ENCODE measurements at places on chromosomes 1 and 21. TPM values are rescaled to one million over a fixed set of nuclear protein-coding genes. Genes with fewer than 3 reads are reported as not detected.
A peak's percentile ranks its signal among the peaks of the same experiment; 100 is the strongest.

EPRS1 gene
- 301 TPM for total RNA-seq

CYP4A11 gene
- total RNA-seq = not detected

CELA3A gene
- total RNA-seq = not detected

FNDC10 gene
- total RNA-seq = 1.9 TPM

MAP3K6 gene
- 6.5 TPM for total RNA-seq

PPM1J gene
- total RNA-seq = 0.75 TPM

ZNF281 gene
- 10.8 TPM for total RNA-seq

TPR gene
- 151 TPM for total RNA-seq

LCE1E gene
- total RNA-seq = not detected

OR2M5 gene
- total RNA-seq = not detected

DNA sequence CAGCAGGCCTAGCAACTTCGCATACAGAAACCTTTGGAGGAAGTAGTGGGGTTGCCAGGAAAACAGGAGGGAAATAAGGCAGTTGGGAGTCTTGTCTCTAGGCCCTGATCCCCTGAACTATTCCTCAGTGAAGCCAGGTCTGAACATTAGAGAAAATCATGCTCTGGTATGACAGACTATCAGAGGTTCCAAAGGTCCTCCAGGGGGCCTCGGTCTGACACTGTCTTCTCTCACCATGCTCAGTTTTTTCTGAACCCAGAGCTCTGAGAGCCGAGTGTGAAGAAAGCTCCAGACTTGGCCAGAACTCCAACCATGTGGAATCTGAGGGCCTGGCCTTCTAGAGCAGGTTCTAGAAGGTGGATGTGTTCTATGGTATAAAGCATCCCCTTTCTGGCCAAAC is 4.0 kb downstream of the TOMM40L start:
- no peak overlapping the region for H3K27ac ChIP-seq
- no peak overlapping the region for H3K4me3 ChIP-seq
- peaks cover 27% of the 10 kb centered on the region for H3K4me1 ChIP-seq
- H3K27me3 ChIP-seq = no peaks in the 10 kb centered on the region

GRCh38 chr21:24225431-24225830 is 1381.8 kb downstream of the MRPL39 start:
- no peak for DNase-seq
- no peaks in the 10 kb centered on the region for H3K27me3 ChIP-seq
- no peaks in the 10 kb centered on the region for H3K4me1 ChIP-seq
- H3K27ac ChIP-seq = no peak overlapping the region
- H3K4me3 ChIP-seq = no peak overlapping the region
- no peaks in the 10 kb centered on the region for H3K36me3 ChIP-seq

GRCh38 chr1:7922301-7922700 is 18.3 kb downstream of the TNFRSF9 start:
- no peak overlapping the region for H3K27ac ChIP-seq
- DNase-seq = no peak
- no peaks in the 10 kb centered on the region for H3K27me3 ChIP-seq
- H3K4me1 ChIP-seq = peaks cover 20% of the 10 kb centered on the region

DNA sequence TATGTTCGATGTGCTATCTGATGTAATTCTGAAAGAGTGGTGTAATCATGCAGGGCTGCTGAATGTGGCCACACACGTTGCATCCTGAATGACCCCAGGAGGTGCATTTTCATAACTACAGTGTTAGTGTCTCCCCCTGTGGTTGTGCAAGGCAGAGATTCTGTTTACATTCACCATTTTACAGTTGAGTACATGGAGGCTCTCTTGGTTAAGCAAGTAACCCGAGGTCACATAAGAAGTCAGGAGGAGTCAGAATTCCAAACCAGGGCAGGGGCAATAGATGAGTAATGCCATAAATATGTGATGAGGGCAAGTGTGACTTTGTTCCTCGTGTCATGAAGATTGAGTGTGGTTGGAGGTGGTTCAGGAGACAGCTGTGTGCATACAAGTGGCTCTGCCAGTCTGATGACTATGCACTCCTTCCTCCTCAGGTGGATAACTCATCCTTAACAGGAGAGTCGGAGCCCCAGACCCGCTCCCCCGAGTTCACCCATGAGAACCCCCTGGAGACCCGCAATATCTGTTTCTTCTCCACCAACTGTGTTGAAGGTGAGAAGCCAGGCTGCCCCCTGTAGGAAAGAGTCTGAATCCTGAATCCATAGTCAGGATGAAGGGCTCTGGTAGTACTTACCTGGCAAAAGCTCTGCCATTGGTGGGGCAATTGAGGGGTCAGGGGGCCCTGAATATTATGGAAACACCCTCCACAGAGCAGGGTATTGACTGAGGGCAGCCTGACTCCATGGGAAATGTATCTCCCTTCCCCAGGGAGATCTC is 9.3 kb downstream of the ATP1A2 start:
- H3K27me3 ChIP-seq = peaks cover 2% of the 10 kb centered on the region
- H3K4me1 ChIP-seq = no peaks in the 10 kb centered on the region
- no peak overlapping the region for H3K27ac ChIP-seq
- DNase-seq = no peak
- no peak overlapping the region for H3K4me3 ChIP-seq

DNA sequence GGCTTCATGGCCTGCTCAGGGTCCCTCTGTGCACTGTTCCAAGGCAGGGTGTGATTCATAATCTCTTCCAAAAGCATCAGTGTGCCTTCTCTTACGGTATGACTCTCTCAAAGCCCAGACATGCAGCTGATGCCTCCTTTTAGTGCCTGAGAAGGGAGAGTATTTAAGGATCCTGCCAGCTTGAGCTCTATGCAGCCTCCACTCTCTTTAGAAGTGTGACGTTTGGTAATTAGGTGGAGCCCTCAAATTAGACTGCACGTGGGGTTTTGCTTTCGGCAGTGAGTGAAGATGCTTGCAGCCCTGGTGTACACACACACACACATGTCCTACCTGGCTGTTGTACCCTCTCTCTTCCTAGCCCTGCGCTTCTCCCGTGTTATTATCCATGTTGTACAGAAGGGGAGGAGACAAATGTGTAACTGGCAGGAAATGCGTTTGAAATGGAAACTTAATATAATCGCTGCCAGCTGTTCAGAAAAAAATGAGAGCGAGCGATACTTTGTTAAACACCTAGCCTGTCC is 2.6 kb upstream of the C1orf174 start:
- peaks cover 16% of the 10 kb centered on the region for H3K36me3 ChIP-seq
- H3K27me3 ChIP-seq = no peaks in the 10 kb centered on the region
- H3K27ac ChIP-seq = peak overlapping the region; percentile 98
- DNase-seq = peak; percentile 57

GRCh38 chr1:40425198-40425597 is 25.1 kb upstream of the ZFP69B start:
- no peaks in the 10 kb centered on the region for H3K27me3 ChIP-seq
- H3K4me3 ChIP-seq = no peak overlapping the region
- H3K36me3 ChIP-seq = peaks cover 57% of the 10 kb centered on the region
- H3K27ac ChIP-seq = no peak overlapping the region

DNA sequence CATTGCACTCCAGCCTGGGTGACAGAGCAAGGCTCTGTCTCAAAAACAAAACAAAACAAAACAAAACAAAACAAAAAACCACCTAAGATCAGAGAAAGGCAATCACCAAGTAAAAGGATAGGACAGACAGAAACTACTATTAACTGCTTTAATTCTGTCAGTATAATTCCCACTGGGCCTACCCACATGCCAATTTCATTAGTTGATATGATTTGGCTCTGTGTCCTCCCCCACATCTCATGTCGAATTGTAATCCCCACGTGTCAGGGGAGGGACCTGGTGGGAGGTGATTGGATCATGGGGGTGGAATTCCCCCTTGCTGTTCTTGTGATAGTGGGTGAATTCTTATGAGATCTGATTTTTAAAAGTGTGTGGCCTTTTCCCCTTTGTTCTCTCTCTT is 27.2 kb upstream of the CAPZB start:
- H3K36me3 ChIP-seq = no peaks in the 10 kb centered on the region
- no peak overlapping the region for H3K4me3 ChIP-seq
- no peak overlapping the region for H3K27ac ChIP-seq
- no peak for DNase-seq
- H3K27me3 ChIP-seq = no peaks in the 10 kb centered on the region

GRCh38 chr1:42783092-42783491 is 1.7 kb upstream of the TMEM269 start:
- peaks cover 27% of the 10 kb centered on the region for H3K36me3 ChIP-seq
- DNase-seq = no peak
- no peaks in the 10 kb centered on the region for H3K27me3 ChIP-seq
- peaks cover 12% of the 10 kb centered on the region for H3K4me1 ChIP-seq
- no peak overlapping the region for H3K4me3 ChIP-seq
- no peak overlapping the region for H3K27ac ChIP-seq

GRCh38 chr1:208041505-208041904 is 130.6 kb upstream of the CD34 start:
- no peaks in the 10 kb centered on the region for H3K36me3 ChIP-seq
- H3K27me3 ChIP-seq = no peaks in the 10 kb centered on the region
- H3K4me1 ChIP-seq = peaks cover 5% of the 10 kb centered on the region
- no peak for DNase-seq
- no peak overlapping the region for H3K4me3 ChIP-seq
- H3K27ac ChIP-seq = no peak overlapping the region

- H3K4me3 ChIP-seq = no peak overlapping the region
- H3K27ac ChIP-seq = no peak overlapping the region
- H3K36me3 ChIP-seq = peaks cover 6% of the 10 kb centered on the region
- no peaks in the 10 kb centered on the region for H3K27me3 ChIP-seq
Measured at GRCh38 chr21:45737485-45738166, 94.1 kb downstream of the PCBP3 start.

GRCh38 chr1:88773540-88774150 is 89.6 kb downstream of the PKN2 start:
- H3K27me3 ChIP-seq = no peaks in the 10 kb centered on the region
- peaks cover 57% of the 10 kb centered on the region for H3K36me3 ChIP-seq
- peaks cover 23% of the 10 kb centered on the region for H3K4me1 ChIP-seq
- peak overlapping the region; percentile 86 for H3K27ac ChIP-seq

- no peaks in the 10 kb centered on the region for H3K27me3 ChIP-seq
- peak; percentile 17 for DNase-seq
- H3K4me1 ChIP-seq = peaks cover 3% of the 10 kb centered on the region
- H3K4me3 ChIP-seq = no peak overlapping the region
Measured at GRCh38 chr1:66246351-66247269, 287.3 kb upstream of the SGIP1 start.

DNA sequence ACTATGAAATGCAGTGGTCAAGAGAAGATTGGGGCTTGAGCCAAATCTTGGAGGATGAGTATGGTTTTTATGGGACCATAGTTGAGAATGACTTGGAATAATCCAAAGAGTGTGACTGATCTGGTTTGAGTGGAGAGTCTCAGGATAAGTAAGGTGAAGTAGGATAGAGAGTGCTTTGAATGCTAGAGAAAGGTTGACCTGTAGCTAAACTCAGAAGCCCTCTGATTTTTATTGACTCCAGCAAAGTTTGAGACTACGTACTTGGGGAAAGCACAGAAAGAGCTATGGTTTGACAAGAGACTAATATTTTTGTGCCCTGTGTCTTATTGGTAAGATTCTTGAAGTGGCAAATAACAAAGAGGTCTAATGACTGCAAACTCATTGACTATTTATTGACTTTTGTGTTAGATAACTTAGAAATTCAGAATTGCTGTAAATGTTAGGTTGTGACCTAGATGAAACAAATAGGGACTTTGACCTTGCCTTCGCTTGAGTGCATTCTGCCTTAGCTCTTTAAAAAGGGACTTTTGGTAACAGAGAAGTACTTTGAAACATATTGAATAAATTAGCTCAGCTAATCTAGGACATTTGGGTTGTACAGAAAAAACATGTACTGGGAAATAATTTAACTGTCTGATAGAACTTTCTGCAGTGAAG is 35.1 kb downstream of the UAP1 start:
- no peak overlapping the region for H3K4me3 ChIP-seq
- DNase-seq = no peak
- H3K36me3 ChIP-seq = peaks cover 37% of the 10 kb centered on the region
- H3K4me1 ChIP-seq = no peaks in the 10 kb centered on the region
- no peak overlapping the region for H3K27ac ChIP-seq
- no peaks in the 10 kb centered on the region for H3K27me3 ChIP-seq

- DNase-seq = no peak
- no peak overlapping the region for H3K27ac ChIP-seq
- H3K4me3 ChIP-seq = no peak overlapping the region
- peaks cover 3% of the 10 kb centered on the region for H3K36me3 ChIP-seq
- no peaks in the 10 kb centered on the region for H3K27me3 ChIP-seq
Measured at GRCh38 chr1:179424610-179425009, 58.8 kb downstream of the AXDND1 start.

DNA sequence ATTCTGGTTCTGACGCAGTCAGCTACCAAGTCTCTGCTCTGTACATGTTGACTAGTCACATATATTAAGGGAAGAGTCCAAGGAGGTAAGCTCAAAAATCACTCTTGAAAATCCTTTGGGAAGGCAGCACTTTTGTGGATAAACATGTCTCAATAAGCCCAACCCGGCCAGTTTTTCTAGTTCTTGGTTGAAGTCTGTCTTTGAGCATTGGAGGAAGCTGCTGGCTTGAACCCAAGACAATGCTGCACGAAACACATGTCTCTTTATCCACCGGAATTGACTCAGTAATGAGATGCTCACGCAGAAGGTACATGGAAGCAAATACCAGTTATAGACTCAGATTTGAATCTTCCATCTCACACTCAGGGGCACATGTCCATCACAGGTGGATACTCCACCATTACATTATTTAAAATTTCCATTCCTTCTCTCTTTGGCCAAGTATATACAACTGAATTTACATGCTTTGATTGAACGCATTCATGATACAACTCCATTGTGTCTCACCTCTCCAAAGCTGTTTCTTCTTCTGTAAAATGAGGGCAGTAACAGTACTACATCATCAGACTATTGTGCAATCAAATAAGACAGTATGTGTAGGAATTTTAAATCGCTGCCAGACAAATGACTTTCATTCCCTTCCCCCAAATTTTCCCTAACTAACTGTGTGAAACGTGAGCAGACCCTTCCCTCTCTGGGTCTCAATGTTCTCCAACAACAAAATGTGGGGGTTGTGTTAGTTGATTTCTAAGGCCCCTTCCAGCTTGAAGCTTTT is 9.6 kb upstream of the GUCA2A start:
- H3K4me1 ChIP-seq = no peaks in the 10 kb centered on the region
- H3K27ac ChIP-seq = no peak overlapping the region

DNA sequence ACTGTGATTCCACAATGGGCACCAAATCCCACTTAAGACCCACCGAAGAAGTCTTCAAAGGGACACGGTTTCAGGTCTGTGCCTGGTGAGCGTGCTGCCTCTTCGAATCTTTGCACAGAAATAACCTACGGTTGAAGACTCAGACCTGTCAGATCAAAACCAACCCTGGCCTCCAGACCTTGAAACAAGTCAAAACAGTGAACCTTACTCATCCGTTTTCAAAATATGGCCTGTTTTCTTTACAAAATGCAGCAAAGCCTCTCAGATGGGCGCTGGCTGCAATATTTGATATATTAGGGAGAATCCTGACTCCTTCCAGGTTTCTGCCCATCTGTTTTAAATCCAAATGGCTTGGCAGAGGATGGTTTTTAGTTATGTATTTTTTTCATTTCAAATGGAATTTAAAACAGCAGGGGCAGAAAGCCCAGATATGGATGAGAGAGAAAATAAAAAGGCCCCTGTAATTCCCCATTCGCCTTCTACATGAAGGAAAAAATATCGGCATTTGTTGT is 14.0 kb downstream of the JUN start:
- no peaks in the 10 kb centered on the region for H3K36me3 ChIP-seq
- DNase-seq = no peak
- H3K4me1 ChIP-seq = peaks cover 12% of the 10 kb centered on the region
- no peak overlapping the region for H3K27ac ChIP-seq
- no peaks in the 10 kb centered on the region for H3K27me3 ChIP-seq

All from activated CD4-positive, alpha-beta T cell treated with anti-CD3 and anti-CD28 coated beads for 36 hours (primary cell).